Left kidney (tissue), 8 donors: ENCODE measurements at places on chromosomes 7 and 10.

DNA sequence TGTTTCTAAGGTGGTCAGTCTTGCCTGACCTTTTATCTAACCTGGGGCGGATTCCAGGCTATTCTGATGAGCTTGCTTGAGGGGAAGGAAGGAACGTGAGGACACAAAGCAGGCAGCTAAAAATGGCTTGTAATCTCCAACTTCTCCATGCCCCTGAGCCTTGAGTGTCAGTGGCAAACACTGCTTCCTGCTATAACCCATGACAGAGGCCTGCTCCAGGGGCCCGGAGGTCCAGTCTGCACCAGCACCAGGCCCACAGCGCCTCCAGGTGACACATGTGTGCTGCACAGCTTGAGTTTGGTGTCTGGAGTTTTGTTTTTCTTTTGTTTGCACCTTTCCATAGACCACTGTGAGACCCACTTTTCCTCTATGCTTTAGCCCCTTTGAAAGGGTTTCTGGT lies 207.9 kb downstream of the PAXIP1 start:
- no peak for DNase-seq

DNA sequence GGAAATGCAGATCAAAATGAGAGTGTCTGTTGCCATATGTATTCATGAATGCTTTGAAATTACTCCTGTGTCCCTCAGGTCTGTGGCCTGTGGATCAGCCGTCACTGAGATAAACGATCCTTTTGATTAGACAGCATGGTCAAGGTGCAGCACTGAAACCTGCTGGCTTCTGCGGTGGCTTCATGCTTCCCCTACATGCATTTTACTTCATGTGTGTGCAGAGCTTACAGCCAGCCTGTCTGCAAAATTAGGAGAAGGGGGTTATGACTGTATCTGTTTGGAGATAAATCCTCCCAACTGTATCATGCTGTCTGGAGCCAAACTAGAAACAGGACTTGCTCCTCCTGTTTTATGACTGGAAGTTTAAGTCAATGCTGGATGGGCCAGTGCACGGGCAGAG lies 71.0 kb upstream of the PLPP4 start:
- no peak for DNase-seq

DNA sequence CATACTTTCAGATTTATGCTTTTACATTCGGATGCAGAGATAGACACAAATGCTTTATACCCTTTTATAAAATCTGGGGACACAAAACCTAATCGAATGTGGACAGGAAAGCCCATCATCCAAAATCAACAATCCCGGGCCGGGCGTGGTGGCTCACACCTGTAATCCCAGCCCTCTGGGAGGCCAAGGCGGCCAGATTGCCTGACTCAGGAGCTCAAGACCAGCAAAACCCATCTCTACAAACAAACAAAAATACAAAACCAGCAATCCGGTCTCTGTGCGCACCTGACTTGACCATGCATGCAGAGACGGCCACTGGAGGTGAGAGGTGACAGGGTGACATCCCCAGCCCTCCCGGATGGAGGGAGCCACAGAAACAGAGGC lies 13.5 kb downstream of the COBL start:
- no peak for DNase-seq

DNA sequence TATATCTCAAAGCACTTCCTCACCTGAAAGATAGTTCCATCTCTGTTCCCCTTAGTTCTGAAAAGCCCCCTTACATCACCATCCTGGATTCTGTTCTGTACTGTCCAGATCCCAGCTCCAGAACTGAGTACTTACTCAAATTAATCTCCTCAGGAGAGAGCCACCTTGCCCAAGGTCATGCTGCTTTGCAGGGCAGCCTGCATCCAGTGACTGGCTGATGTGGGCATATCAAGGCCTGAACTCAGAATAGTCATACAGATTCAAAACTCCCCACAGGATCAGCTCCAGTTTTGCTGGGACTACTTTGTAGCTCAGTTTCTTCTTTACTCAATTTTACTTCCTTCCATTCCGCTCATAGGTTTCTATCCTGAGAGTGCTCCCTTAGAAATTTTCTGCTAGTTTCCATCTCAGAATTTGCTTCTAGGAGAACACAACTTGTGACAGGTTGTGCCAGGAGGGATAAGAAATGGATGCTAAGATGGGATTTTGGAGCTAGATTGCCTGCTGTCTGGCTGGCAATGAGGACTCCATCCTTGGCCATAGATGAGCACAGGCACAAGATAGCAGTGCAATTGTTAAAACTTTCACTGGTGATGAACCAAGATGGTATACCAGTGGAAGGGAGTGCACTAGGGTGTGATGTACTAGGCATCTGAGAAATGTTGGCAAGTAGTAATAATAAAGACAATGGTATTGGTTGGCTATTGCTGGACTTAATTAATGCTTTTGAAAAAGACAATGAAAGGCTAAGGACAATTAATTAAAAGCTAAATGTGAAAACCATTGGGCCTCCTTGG lies 17.3 kb downstream of the SRGN start:
- DNase-seq: no peak

DNA sequence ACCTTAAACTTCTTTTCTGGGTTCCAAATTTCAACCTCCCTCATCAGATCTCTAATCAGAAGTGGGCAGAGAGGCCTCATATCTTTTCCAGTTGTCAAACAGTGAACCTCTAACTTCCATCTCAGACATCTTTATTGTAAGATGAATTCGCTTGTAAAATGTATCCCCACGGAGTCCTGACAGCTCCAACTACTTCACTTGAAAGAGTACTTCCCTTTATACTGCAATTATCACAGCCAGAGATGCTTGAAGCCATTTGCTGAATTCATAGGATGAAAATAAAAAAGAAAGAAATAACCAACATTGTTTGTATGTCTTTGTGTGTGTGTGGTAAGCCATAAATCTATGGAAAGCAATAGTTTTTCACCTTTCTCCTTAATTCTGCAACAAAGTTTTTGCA lies 175.2 kb downstream of the GRM3 start:
- DNase-seq: no peak

DNA sequence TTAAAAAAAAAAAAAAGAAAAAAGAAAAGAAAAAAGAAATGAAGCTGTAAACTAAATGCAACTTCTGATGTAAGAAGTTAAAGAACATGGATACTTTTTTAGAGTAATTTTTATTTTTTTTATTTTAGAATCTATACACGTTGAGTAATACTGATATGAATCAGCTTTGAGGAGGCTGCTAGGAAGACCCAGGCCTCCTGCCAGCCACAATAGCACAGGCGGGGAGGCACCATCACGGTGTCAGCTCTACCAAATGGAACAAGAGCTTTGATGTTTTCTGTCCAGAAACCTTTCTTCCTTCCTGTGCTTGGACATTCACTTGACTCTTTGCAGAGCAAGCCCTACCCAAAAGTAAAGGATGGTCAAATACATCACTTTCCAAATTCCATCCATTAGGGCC lies 45.3 kb upstream of the EGR2 start:
- no peak for DNase-seq

DNA sequence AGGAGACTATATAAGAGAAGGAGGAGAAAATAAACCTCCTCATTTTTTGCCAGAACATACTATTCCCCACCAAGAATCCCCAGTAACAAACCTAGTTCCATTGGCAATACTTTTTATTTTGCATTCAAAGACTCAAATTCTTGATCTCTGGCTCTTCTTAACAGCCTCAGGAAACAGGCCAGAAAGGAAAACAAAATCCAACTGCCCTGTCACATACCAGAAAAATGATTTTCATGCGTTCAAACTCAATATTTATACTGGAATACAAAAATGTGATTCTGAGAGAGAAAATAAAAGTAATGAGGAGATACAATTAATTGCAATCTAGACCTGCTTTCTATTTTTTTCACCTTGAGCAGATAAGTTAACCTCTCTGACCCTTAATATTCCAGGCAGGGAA lies 435.9 kb upstream of the AUTS2 start:
- no peak for DNase-seq

DNA sequence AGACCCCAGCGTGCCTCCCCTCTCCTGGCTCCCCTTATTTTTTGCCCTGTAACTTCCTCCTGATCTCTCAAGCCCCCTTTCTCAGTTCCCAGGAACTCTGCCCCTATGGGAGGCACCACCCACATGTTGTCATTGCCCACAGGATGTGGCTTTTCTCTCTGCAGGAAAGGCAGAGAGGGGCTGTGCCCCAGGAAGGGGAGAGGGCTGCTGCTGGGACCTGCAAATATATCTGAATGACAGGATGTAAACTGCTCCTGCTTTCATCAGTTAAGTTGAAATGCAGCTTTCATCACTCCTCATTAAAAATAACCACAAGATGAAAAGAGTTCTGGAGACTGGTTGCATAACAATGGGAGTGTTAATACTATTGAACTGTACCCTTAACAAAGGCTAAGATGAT lies 103.3 kb downstream of the CLEC2L start:
- no peak for DNase-seq

- DNase-seq: no peak
Measured at GRCh38 chr10:38070501-38070900, 23.6 kb upstream of the ZNF37A start.

- no peak for DNase-seq
Measured at GRCh38 chr7:128190051-128190647, 50.9 kb upstream of the LEP start.

DNA sequence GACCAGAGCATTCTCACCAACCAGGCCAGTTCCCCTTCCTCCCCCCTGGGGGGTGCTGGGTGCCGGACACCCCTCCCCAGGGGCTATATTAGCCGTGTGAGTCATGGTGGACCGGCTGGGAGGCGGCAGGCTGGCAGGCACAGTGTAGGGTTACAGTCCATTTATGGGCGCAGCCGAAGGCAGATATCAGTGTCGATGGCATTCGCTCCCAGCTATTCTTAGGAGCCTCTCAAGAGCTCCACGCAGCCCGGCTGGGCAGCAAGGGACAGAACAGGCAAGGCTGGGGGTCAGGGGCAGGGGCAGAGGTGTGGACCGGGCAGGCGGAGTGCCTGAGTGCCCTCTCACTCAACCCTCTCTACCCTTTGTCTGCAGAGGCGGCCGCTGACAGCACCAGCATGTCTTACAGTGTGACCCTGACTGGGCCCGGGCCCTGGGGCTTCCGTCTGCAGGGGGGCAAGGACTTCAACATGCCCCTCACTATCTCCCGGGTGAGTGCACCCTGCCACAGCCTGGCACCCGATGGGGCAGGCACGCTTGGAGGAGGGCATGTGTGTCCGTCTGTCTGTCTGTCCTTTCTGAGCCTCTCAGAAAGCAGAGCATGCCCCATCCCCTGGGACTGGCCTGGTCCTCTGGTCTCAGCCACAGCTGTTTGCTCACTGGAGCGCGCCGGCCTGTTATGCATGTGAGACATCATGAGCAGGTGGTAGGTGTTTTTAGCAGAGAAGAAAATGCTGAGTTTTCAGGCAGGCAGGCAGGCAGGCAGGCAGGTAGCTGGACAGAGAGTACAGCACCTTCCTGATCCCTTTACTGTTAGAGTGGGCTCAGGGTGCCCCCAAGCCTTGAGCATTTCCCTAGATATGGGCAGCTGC lies at the start of gene LDB3:
TSS of gene LDB3 (plus strand) at position 215 of the 869 bp plus-strand sequence. CDS start at position 396, 181 bp downstream.
- DNase-seq: no peak

GRCh38 chr7:14850039-14850438 lies 52.5 kb downstream of the DGKB start:
- DNase-seq: no peak

GRCh38 chr7:33750177-33750576 lies 155.2 kb upstream of the BMPER start:
- no peak for DNase-seq

DNA sequence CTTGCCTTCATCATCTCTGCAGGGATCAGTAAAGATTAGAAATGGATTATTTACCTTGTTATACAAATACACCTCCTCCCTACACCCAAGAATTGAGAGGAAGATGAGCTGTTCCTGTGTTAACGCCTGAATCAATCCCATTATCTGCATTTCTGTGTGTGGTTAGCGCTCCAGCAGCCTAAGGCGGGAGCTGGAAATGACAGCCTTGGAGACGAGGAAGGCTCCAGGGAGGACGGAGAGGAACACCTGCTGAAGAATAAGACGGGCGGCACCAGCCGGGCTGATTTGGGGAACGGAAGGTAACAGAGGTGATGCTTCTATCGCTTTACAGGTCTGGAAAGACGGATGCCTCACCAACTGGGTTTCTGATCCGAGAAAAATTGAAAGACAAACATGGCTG lies 34.2 kb upstream of the DDC start:
- no peak for DNase-seq

DNA sequence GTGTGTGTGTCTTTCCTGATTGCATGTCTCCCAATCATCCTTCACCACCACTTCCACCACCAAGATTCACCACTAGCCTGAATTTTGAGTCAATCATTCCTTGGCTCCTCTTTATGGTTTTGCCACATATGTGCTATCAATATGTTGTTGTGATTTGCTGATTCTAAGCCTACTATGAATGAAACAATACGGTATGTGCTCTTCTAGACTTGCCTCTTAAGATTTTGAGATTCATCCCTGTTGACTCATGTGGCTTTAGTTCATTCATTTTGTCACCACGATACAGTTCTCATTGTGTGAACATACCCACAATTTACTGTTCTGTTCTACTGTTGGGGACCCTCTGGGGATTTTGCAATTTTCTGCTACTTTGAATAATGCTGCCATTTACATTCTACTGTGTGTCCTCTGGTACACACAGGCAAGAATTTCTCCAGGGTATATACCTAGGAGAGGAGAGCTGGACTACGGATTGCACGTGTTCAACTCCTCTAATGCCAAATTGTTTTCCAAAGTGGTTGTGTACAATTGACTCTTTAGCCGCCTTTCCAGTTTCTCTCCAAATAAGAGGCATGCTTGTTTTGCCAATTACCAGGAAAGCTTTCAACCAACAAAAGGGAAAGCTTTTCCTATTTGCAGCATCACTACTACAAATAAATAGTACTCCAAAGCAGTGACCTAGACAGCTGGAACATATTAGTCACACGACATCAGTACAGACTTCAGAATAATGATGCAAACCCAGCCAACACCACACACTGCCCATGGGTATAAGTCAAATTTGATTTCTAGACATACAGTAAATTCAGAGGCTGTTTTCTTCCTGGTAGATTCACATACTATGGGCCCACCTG lies 30.0 kb downstream of the SGMS1 start:
- DNase-seq: no peak

GRCh38 chr7:76353744-76354143 lies 5.0 kb downstream of the YWHAG start:
- DNase-seq: no peak

DNA sequence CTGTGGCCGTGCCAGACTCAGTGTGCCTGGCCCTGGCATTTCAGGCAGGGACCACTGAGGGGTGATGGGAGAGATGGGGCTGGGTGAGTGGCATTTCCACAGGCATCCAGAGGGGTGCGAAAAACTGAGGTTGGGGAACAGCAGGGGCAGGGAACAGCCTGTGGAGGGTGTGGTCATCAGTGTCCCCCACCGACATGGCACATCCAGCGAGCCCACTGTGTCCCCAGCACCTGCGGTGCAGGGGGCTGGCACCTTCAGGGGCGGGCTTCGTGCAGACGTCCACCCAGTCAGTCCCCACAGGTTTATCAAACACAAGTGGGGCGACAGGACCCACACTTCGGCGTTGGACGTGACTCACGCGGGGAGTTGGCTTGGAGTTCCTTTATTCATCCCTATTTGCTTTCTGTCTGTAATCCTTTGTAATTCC lies 14.8 kb downstream of the CUX1 start:
- DNase-seq: no peak

- no peak for DNase-seq
Measured at GRCh38 chr10:24708081-24708480, 15.6 kb downstream of the ARHGAP21 start.
